GM18507 (cell line): ENCODE measurements at places on chromosomes 13 and 19.

- DNase-seq, result no peak
Observed at GRCh38 chr19:55486043-55486970, 1.3 kb downstream of the NAT14 start.

- no peak for DNase-seq
Observed at GRCh38 chr13:33007237-33007636, 9.0 kb upstream of the KL start.

GRCh38 chr13:19345158-19345557 is 163.5 kb upstream of the TUBA3C start:
- DNase-seq, result no peak

DNA sequence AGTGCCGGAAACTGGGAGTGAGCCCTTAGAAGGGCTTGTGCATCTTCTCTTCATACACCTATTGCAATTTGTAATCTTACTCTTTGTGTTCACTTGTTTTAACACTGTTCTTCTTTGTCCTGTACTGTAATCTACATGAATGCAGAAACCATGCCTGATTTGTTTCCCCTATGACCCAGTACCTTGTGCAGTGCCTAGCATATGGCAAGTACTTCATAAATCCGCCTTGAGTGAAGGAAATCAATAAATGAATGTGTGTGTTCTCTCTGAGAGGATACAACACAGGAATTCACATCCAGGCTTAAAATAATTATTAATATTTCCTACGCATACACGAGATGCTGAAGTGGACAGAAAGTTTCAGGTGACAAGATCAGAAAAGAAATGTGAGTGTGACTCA is 172.6 kb downstream of the GPC6 start:
- DNase-seq, result no peak

GRCh38 chr19:20333508-20333907 is 166.5 kb downstream of the ZNF486 start:
- no peak for DNase-seq

DNA sequence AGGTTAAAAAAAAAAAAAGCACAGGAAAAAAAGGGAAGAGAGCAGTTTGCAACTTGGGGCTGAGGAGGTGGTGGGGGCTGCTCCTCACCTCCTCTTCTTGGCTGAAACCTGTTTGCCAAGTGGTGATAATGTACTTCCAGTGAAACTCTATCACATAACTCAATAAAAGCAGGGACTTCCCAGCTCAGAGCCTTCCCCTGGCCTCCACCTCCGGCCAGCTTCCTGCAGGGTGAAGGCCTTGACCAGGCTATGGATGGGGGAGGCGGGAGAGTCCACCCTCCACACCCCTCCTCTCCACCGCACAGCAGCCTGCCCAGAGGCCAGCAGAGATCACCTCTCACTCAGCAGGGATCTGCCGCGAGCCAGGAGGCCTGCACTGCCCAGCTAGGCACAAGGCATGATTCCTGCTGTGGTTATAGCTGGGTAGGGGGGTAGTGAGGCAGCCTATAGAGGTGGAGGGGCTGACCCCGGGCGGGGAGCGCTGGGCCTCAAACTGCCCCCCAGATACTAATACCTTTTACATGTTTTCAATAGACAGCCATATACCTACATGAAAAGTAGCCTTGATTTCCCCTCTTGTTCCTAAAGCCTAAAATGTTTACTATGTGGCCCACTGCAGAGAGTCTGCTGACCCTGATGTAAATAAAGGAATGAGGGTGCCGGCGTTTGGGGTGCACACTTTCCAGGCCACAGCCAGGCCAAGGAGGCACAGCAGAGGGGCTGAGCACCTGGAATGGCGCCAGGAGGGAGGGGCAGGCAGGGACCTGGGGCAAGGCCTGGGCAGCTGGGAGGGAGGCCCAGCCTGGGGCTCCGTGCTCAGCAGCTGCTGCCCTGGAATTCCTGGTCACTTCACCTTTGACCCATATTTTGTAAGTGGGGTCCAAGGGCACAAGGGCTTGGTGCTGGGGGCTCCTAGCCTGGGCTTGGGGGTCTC is 10.3 kb downstream of the ZNF787 start:
- DNase-seq, result no peak
